Hematopoietic multipotent progenitor cell treated with erythropoietin and hydrocortisone succinate and interleukin-3 and kit ligand, for 8 days (in vitro differentiated cells): ENCODE measurements at places on chromosomes 11 and 22.
A peak's percentile ranks its signal among the peaks of the same experiment; 100 is the strongest.

GRCh38 chr11:117009905-117010605, 88.2 kb downstream of the SIK3 start:
- no peak for DNase-seq

GRCh38 chr11:22670830-22671229, 4.4 kb downstream of the GAS2 start:
- DNase-seq = peak; percentile 8

- no peak for DNase-seq
Measured at GRCh38 chr11:57983191-57983590, 40.5 kb upstream of the OR9Q1 start.

- DNase-seq = no peak
Measured at GRCh38 chr11:3124821-3125220, 40.3 kb downstream of the OSBPL5 start.

- no peak for DNase-seq
Measured at GRCh38 chr11:1025410-1026162, 10.9 kb downstream of the MUC6 start.
